GM19239 (cell line): ENCODE measurements at places on chromosomes 12 and 14.

- no peak for DNase-seq
These were observed 121.5 kb downstream of the ADGRD1 start for GRCh38 chr12:131075194-131075593.

DNA sequence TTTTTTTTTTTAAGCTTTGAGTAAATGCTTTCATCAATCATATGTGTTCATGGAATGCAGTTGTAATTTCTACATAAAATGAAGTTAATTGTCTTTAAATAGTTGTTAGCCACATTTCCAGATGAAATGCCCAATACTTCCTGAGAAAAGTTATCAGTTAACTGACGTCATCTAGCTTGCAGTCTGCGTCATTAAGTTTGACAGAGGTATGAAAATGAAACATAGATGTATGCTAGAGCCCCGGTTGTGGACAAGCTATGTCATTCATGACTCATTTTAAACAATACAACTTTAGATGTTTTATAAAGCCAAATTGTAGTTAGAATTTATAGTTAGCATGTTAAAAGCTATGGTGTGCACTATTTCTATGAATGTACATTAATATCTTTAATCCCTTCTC lies 90.7 kb downstream of the PLEKHA5 start:
- no peak for DNase-seq

DNA sequence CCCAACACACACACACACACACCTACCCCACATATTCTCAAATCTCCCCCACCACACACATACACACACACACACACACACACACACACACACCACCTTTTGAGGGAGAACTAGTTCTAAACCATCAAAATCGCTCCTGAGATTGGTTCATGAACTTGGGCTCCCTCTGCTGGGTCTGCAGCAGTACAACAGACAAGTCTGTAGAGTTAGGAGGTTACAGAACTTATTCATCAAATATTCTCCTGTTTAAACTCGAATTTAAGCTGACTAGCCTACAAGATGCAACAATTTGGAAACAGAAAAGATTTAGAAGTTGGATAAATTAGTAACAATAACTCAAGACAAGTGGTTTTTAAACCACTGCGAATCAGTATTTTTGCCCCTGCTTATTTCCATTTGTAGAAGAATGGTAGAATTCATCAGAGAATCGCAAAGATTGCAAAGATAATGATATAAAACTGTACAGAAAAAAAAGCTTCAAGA lies 136.4 kb upstream of the USP15 start:
- no peak for DNase-seq

GRCh38 chr12:30219047-30219446 lies 435.3 kb upstream of the TMTC1 start:
- no peak for DNase-seq

GRCh38 chr12:104747955-104748354 lies 210.1 kb downstream of the SLC41A2 start:
- no peak for DNase-seq

GRCh38 chr14:22973217-22974032 lies 8.9 kb downstream of the AJUBA start:
- no peak for DNase-seq

- no peak for DNase-seq
These were observed 14.9 kb upstream of the SNAPC1 start for GRCh38 chr14:61747342-61747741.

DNA sequence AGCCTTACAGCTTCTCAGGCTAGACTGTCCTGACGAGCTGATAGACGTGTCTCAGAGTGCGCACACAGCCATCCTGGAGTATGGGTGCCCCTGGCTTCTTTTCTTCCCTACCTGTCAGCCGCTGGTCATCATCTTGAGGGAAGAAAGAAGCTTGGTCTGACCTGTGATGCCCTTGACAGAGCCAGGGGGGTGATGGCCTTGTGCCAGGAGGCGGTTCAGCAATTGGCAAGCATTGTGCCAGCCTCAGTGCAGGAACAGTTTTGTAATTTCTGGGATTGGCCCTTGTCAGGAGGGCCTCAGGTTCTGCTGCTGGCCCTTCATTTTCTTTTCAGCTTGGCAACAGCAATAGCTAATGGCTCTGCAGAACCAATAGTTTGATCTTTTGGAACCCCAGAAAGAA lies 80.1 kb downstream of the ADCK1 start:
- DNase-seq = no peak

DNA sequence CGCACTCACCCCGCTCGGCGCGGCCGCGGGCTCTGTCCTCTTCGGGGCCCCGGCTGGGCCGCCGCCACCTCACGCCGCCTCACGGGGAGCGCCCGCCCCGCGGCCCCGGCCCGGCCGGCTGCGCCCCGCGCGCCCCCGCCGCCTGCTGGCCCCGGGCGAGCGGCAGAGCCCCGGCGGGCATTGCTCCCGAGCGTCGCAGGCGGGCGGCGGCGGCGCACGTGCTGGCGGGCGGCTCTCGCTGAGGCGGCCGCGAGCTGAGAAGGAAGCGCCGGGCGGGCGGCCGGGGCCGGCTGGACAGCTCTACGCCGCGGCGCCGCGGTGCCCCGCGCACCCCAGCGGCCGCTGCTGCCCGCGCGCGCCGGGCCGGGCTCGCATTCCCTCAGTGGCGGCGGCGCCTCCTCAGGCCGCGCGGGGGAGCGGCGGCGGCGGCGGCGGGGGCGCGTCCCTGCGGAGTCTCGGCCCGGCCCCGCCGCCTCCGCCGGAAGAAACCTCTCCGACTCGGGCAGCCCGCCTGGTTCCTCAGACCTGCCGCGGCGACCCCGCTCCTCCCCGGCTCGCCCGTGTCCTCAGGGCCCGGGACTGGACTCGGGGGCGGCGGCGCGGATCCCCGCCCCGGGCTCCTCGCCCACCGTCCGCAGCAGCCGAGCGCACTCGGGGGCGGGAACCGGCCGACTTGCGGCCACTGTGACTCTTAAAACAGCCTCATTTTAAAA lies at the start of gene PITPNM2:
Gene PITPNM2, minus strand, starts transcription at position 347 of the 713 bp plus-strand sequence. CDS start 116,500 bp downstream, outside the sequence.
- peak; percentile 87 for DNase-seq

DNA sequence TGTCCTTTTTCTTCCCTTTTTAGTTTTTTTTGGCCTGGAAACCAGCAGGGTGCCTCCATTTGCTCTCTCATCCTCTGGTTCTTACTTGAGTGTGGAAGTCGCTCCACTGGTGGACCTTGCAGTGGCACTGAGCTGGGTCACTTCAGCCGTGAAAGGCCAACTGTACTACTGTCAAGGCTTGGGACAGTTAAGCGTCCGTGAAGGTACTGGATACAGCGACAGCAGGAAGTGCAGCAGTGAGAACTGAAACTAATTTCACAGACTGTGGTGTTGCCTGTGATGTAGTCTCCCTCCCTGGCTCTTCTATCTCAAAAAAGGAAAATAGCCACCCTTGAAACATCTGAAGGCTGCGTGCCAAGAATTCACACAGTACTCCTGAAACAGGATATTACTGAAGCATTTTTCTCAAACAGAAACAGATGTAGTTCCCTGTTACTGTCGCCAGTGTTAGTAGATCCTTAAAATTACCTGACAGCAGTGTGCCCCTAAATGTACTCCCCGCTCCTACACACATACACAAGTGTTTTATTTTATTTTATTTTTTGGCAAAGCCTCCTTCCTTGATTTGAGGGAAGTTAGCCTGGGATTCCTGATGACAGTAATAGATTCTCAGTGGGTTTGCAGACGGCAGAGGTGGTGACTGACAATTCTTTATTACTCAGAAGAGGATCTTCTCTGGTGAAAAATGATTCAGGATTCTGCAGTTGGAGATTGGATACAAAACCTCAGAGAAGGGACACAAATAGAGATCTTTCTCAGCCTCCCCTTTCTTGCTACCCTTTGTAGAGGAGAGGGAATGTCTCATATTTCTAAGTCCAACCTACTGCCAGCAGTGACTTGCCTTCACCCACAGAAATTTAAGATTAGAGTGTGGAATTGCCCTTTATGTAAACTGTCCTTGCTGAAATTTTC lies 4.4 kb downstream of the SUSD6 start:
- DNase-seq = no peak

DNA sequence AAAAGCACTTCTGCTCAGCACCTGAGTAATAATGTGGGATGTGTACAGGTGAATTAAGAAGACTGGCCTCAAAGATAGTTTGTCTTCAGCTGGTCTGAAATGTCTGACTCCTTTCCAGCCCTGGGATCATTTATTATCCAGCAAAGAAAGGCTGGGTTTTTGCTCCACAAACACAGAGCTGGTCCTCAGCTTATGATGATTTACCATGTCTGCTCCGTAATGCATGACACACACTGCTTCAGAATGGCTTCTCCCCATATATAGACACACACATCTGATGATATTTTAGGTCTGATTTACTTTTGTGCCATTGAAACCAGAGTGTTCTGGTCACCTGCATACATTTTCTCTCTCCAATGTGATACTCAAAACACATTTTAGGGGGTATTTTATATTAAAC lies 225.0 kb downstream of the SLC25A21 start:
- DNase-seq = no peak

GRCh38 chr12:48694038-48694437 lies 12.0 kb upstream of the KANSL2 start:
- no peak for DNase-seq

- no peak for DNase-seq
These were observed 51.0 kb downstream of the PRKCH start for GRCh38 chr14:61372379-61372778.

GRCh38 chr12:88985631-88986030 lies 366.7 kb downstream of the DUSP6 start:
- no peak for DNase-seq

- DNase-seq = no peak
These were observed 365 bp upstream of the TPI1 start for GRCh38 chr12:6866920-6867412.

DNA sequence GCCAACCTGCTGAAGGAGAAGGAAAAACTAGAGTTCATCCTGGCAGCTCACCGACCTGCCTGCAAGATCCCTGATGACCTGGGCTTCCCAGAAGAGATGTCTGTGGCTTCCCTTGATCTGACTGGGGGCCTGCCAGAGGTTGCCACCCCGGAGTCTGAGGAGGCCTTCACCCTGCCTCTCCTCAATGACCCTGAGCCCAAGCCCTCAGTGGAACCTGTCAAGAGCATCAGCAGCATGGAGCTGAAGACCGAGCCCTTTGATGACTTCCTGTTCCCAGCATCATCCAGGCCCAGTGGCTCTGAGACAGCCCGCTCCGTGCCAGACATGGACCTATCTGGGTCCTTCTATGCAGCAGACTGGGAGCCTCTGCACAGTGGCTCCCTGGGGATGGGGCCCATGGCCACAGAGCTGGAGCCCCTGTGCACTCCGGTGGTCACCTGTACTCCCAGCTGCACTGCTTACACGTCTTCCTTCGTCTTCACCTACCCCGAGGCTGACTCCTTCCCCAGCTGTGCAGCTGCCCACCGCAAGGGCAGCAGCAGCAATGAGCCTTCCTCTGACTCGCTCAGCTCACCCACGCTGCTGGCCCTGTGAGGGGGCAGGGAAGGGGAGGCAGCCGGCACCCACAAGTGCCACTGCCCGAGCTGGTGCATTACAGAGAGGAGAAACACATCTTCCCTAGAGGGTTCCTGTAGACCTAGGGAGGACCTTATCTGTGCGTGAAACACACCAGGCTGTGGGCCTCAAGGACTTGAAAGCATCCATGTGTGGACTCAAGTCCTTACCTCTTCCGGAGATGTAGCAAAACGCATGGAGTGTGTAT lies 2.4 kb downstream of the FOS start:
- no peak for DNase-seq

DNA sequence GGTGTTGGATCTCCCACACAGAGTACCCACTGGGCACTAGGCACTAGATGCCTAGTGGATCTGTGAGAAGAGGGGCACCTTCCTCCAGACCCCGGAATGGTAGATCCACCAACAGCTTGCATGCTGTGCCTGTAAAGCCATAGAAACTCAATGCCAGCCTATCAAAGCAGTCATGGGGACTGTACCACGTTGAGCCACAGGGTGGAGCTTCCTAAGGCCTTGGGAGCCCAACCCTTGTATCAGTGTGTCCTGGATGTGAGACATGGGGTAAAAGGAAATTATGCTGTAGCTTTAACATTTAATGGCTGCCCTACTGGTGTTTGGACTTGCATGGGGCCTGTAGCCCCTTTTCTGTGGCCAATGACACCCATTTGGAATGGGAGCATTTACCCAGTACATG lies 1024.9 kb downstream of the TMEM121 start:
- DNase-seq = no peak

- DNase-seq = no peak
These were observed 206.5 kb upstream of the KRR1 start for GRCh38 chr12:75717902-75718301.

DNA sequence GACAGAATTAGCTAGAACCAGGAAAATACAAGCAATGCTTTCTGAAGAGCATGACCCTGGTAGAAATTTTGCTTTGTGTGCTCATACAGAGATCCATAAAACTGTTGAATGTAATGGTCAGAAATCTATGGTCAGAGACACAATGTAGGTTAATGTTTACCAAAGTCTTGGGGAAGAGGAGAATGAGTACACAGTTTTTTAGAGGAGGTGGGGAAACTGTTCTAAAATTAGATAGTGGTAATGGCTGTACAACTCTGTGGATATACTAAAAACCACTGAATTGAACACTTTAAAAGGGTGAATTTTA lies 109.5 kb upstream of the ARHGAP5 start:
- no peak for DNase-seq

DNA sequence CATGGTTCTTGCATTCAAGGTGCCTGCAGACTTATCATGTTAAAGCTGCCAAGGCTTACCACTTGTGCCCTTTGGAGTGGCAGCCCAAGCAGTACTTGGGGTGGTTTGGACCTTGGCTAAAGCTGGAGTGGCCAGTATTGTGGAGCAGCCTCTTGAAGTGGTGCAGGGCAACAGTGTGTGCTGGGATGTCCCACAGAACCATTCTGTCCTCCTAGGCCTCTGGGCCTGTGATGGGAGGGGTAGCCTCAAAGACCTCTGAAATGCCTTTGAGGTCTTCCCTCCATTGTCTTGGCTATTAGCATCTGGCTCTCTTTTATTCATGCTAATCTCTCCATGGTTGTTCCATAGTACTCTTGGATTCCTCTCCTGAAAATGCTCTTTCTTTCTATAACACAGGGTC lies 78.2 kb upstream of the SLC24A4 start:
- no peak for DNase-seq

- no peak for DNase-seq
These were observed 16.2 kb downstream of the ACIN1 start for GRCh38 chr14:23078692-23079116.

- no peak for DNase-seq
These were observed 54.1 kb downstream of the PITPNM2 start for GRCh38 chr12:123096741-123097140.
